ENCODE measurements at places on chromosomes 16 and 17. TPM values are rescaled to one million over a fixed set of nuclear protein-coding genes. Genes with fewer than 3 reads are reported as not detected.

GRCh38 chr16:74111456-74111982 is 185.1 kb upstream of the PSMD7 start:
- DNase-seq, result no peak

GRCh38 chr16:57532266-57532625 is 4.1 kb downstream of the CCDC102A start:
- DNase-seq, result peak; percentile 22

DNA sequence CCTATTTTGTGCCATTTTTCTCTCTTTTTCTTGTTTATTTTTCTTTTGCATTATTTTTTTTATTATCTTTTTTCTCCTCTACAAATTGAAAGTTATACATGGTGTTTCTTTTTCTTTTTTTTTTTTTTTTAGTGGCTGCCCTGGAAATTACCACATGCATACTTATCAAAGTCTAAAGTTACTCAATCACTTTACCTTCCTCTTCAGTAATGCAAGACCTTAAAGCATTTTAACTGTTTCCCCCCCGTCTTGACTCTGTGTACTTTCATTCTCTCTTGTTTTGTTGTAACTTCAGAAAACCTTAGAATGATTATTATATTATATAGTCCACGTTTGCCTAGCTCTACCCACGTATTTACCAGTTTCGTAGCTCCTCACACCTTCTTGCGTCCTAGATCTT is 33.3 kb upstream of the SMPD3 start:
- no peak for DNase-seq

GRCh38 chr16:80807906-80808305 is 3.5 kb upstream of the CDYL2 start:
- DNase-seq, result no peak

- DNase-seq, result peak; percentile 35
Measured at GRCh38 chr16:72013888-72014581, 5.5 kb downstream of the DHODH start.

DNA sequence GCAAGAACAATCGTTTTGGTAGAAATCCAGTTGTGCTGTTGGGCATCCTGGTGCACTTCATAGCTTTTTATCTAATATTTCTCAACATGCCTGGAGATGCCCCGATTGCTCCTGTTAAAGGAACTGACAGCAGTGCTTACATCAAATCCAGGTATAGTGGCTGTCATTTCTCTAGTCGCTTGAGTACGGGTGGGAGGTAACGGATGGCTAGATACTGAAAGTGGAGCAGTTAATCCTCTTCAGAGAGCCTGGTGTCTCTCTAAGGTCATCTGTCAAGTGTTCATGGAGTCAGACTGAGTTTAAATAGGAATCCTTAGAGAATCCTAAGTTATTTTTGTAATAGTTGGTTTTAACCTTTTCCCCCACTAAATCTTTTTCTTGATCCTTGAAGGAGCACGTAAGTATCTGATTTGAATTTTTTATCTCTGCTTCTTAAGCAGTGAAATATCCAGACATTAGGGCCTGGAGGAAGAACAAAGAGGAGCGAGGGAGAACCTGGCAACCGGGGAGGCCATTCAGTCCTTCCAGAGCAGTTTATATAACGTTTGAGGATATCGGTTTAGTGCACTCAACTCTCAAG is 37.2 kb downstream of the MFSD11 start:
- DNase-seq, result no peak

DNA sequence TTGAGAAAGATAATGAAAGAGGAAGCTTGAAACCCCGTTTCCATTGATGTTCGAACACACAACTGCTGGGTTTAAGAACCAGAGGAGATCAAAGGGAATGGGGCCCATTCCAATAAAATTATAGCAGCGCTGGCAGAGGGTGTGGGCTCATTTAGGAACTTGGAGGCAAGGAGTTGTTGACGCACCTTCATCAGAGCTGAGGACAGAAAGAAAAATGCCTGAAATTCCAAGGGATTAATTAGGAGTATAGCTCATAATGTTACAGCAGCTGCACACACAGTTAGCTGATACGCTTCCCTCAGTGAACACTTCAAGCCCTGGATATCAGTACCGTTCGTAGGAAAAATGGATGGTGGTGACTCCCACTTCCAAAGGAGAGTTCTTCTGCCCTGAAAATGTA is 127.2 kb downstream of the AXIN2 start:
- no peak for DNase-seq

Gene MT4
- not detected for polyA plus RNA-seq

DNA sequence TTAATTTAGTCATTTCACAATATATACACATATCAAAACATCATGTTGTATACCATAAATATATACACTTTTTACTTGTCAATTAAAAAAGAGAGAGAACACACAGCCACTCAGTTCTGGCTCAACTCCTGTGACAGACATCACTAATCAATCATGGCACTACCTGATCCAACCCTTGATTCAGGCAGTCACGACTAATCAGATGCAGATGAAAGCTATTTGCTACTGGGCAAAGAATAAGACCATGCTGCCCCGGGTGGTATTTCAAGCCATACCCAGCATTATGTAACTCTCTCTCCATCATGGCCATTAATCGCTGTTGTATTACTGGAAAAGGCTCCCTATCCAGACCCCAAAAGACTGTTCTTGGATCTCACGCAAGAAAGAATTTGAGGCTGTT is 345.7 kb downstream of the HAPSTR1 start:
- DNase-seq, result no peak

- peak; percentile 49 for DNase-seq
Measured at GRCh38 chr16:27189335-27189972, 13.9 kb upstream of the KDM8 start.

Gene PYY
- not detected for polyA plus RNA-seq

- peak; percentile 64 for DNase-seq
Measured at GRCh38 chr17:42414704-42415409, 8.2 kb downstream of the CAVIN1 start.

GRCh38 chr17:69928611-69929010 is 146.4 kb upstream of the KCNJ16 start:
- no peak for DNase-seq

Gene KRTAP9-4
- polyA plus RNA-seq, result not detected

Gene ZNF385C
- polyA plus RNA-seq, result 0.53 TPM

Gene CES3
- polyA plus RNA-seq, result 0.56 TPM

Gene CTF1
- polyA plus RNA-seq, result 2.9 TPM

Gene OR1G1
- polyA plus RNA-seq, result not detected

DNA sequence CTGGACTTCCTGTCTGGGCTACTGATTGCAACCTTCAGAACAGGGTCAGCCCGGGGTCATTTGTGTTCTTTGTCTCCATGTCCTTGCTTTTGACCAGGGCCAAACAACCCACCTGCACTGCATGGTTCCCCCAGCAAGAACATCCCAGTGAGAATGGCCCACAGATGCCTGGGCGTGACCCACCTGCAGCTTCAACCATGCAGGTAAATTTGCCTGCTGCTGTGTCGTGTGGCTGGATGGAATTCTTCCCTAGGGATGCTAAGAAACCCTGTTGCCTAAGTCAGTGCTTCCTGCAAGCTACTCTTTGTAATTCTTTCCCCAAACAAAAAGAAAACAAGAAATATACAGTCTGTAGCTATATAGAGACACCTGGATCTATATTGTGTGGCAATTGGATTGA is 12.5 kb downstream of the CDH13 start:
- no peak for DNase-seq

DNA sequence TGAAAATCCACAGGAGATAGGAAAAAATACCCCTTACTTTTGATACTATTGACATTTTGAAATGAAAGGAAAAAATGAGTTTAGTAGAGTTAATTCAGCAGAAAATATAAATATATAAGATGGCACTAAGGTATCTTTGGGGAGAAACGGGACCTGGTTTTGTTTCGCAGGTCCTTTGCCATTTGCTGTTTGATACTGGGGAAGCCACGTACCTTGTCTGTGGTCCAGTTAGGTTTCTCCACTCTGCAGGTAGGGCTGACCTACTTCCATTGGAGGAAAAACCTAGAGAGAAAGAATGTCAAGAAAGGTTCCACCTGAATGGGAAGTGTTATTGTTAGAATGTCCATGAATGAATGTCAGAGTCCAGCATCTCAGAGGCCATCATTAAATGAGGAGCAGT is 48.1 kb downstream of the HLF start:
- DNase-seq, result no peak

DNA sequence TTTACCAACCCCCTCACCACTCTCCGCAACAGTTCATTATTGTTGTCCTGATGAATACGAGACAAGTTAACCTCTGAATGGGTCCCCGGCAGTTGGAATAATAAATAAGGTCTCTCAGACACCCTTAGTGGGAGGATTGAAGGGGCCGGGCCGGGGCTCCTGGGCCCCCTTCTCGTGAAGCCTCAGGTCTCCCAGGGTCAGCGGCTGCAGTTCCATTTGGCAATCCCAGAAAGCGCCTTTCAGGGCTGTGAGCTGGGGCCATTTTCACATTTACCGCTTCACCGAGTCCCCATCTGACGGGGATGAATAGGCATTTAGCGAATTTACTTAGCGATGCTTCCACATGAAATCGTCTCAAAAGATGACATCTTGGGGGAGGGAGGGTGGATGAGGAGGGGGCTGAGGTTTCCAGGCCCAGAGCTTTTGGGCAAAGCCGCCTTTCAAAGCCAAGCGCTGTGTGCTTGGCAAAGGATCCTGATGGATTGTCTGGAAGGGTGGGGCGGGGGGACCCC is 309.8 kb downstream of the XYLT1 start:
- no peak for DNase-seq

DNA sequence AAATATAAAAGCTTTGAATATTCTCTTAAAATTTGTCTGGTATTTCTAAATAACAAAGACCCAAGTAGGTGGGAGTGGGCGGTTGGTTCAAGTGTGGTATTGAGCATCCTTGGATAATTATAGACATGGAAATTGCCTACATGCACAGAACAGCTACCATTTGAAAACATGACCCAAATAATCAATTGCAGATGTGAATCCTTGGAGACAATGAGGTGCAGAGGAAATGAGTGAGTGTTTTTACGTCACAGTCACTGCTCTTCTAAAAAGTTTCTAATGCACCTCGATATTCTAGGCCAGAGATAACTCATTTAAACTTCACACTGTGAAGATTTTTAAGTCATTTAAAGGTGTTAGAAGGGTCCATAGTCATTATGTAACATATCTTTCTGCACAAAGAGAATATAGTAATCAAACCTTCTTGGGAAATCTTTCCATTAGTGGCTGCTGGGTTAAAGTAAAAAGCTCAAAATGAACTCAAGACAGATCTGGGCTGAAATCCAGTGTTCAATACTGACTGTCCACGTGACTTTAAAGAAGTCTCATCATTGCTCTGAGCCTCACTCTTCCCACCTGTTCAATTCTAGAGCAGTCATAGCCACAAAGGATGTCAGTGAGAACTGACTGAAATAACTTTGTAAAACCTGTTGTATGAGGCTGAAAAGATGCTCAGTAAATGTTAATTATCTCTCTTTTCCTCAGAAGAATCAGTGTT is 144.5 kb downstream of the CDH11 start:
- DNase-seq, result no peak

DNA sequence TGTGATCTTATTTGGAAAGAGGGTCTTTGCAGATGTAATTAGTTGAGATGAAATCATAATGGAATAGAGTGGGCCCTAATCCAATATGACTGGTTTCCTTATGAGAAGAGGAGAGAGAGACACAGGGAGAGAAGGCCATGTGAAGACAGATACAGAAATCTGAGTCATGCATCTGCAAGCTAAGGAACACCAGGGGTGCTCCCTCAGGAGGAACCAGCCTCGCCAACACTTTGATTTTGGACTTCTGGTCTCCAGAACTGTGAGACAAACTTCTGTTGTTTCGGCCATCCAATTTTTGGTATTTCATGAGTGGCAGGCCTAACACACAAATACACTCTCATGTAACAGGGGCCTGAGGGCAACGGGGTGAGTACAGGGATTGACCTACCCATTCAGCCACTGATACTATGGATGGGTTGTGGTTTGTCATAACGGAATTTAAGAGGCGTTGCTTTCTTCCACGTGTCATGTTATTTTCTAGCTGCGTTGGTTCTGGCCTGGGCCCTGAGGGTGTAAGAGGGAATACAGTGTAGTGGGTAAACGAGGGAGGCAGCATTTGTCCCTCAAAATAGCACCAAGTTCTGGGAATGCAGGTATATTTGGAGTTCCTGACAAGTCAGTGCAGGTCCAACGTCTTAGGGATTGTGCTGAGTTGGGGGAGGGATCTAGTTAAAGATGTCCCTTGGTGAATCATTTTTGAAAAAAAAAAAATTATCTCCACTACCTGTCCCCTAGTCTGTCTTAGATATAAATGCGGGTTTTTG is 17.7 kb downstream of the PLCG2 start:
- no peak for DNase-seq

DNA sequence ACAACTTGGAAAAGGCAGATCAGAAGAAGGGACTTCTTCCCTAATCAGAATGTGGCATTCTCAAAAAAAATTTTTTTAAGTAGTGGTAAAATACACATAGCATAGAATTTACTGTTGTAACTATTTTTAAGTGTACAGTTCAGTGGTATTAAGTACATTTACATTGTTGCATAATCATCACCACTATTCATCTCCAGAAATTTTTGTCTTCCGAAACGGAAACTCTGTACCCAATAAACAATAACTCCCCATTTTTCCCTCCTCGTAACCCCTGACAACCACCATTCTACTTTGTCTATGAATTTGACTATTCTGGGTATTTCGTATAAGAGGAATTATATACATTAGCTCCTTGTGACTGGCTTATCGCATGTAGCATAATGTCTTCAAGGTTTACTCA is 18.9 kb downstream of the METTL9 start:
- DNase-seq, result no peak

Gene CACNG5
- polyA plus RNA-seq, result not detected

GRCh38 chr16:23255000-23255399 is 47.1 kb upstream of the SCNN1B start:
- no peak for DNase-seq

GRCh38 chr17:28268610-28269313 is 50.2 kb upstream of the TMEM97 start:
- DNase-seq, result no peak

DNA sequence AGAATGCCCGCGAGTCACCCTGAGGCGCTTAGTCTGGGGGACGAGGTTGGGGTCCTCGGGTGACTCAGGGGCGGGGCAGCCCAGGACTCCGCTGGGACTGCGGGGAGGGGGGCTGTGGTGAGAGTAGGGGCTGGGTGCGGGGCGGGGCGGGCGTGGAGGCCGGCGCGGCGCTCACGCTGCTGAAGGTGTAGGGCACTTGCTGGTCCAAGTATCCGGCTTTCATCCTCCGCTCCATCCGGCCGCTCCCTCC is 832 bp downstream of the ETV4 start:
- DNase-seq, result peak; percentile 28

Gene KRTAP9-2
- not detected for polyA plus RNA-seq

DNA sequence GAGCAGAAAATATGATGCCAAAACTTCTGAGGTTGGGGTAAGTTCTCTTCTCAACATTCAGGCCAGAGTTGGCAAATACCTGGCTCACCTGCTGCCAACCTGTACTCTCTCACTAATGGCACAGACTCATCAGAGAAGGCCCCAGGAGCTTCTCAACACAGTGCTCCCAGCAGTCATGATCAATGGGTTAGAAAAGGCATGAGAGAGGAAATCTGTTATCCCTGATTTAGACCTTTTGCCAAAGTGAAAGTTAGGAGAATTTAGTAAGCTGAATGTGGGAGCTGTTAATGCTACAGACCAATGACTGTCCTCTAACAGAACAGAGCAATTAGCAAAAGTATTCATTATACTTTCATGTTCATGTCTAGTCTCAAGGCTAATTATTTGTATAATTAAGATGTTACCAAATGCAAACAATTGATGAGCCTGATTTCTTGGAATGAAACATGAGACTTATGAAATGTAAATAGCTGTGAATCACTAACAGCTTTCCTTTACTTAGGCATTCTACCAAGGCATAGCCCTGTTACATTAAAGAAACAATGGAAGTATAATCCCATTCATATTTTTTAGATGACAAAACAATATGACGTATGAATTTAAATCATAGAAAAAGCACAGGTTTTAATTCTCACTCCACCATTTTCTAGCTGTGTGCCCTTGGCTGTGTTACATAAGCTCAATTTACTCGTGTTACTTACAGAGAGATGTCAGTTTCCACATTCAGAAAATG is 68.7 kb upstream of the MARCHF10 start:
- no peak for DNase-seq

Gene KRTAP4-9
- not detected for polyA plus RNA-seq
